Smooth muscle cell of the coronary artery (primary cell): ENCODE measurements at places on chromosomes 1 and 21. TPM values are rescaled to one million over a fixed set of nuclear protein-coding genes. Genes with fewer than 3 reads are reported as not detected.

The CRYZ gene
- 19.9 and 33.5 TPM in 2 replicates for total RNA-seq

The POU2F1 gene
- total RNA-seq = 2.0 and 3.4 TPM in 2 replicates

The OR2L5 gene
- not detected in 2 replicates for total RNA-seq

The ZSWIM5 gene
- total RNA-seq = 0.23 and 0.68 TPM in 2 replicates

The NR5A2 gene
- 0.23 TPM in 1 of 2 replicates, not detected in the other for total RNA-seq

The PYHIN1 gene
- 0.47 TPM in 1 of 2 replicates, not detected in the other for total RNA-seq

The PPM1J gene
- total RNA-seq = 0.82 and 1.2 TPM in 2 replicates

The CFHR2 gene
- total RNA-seq = not detected in 2 replicates

The SLC41A1 gene
- 8.4 and 11.1 TPM in 2 replicates for total RNA-seq

The PPCS gene
- total RNA-seq = 10.6 and 22.7 TPM in 2 replicates
